Mesenchymal stem cell (in vitro differentiated cells and primary cell): ENCODE measurements at places on chromosomes 5 and 9.

- no peak for DNase-seq
These were observed 5.1 kb upstream of the CCNJL start for GRCh38 chr5:160317434-160317833.

DNA sequence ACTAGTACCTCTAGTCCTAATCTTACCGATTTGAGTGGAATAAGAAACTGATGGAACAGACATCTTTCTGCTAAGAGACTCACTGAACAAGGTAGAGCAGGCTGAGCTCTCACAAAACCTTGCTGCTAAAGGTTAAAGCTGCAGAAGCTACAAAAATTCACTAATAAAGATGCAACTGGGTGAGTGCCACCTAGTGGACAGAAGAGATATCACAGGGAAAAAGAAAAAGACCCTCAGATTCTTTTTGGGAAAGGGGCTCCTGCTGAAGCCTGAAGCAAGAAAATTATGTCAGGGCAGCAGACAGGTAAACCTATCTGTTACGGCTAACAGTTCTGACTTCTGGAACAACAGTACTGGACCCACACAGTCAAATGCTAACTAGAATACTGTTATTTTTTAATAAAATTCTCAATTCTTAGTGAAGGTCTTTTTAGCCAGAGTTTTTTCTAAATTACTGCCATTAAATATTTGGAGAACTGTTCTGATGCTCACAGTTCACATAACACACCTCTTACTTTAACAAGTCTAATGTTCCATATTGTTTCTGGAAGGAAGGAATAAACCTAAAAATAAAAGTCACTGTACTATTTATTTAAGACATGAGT lies 51.2 kb downstream of the DIAPH1 start:
- peak; percentile 37 for DNase-seq

DNA sequence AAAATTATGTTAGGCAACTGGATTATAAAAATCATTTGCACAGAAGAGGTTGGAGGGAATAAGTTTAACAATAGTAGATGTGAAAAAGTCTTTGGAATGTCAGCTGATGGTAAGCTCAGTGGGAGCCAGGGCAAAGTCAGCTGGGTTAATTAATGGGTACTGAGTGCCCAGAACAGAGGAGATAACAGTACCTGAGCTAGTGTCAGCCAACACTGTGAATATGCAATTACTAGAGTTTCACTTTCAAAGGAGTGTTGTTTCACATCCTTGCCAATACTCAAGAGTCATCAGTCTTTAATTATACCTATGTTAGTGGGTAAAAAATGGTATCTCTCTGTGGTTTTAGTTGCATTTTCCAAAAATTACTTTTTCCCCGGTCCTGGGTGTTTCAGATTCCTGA lies 135.1 kb downstream of the KIF4B start:
- DNase-seq, result no peak

DNA sequence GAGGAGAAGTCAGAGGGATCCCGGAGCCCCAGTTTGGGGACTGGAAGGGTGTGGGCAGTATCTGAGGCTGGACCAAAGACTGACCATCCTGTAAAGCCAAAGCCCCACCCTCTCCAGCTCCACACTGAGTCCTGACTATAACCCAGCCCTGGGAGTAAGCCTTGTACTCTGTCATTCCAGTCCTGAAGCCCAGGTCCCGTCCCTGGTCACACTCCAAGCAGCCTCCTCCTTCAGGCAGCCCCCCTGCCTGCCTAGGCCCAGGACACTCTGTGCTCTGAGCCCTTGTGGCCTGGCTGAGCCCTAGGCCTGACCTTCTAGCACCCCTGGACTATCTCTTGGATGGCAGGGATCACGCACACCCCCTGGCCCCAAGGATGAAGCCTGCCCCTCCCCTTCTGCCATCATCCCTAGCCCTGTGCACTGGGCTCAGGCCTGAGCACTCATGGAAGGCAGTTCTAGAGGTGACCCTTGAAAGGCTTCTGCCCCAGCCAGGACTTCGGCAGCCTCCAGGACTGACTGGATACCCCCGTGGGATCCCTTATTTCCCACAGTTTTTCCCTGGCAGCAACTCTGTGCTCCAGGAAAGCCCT lies 28.0 kb upstream of the ENHO start:
- no peak for DNase-seq

DNA sequence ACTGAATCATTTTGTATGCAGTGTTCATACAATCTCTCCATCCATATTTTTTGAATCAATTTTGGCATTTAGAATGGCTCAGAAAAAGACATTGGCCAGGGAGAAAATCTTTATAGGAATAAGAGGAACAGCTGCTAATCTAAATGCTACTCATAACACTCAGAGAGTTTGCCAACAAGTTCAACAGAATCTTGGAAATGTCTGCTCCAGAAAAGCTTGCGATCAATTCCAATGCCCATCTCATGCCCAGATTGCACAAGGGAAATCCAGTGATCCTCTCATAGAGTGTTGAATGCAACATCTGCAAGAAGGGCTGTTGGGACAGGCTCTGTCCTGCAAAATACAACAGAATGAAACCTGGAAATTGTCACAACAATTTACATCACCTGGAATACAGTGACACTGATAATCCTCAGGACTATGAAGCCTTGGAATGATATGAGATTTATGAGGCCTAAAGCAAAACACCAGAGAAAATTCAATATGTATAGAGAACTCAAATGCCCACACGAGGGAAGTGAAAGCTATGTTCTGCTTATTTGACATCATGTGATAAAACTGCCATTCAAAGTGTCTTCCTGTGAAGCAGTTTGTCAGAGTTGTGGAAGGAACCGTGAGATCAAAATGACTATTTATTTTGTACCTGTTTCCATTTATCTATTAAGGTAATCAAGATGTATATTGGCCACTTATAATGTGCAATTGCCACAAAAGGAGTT lies 190.1 kb downstream of the PARP8 start:
- no peak for DNase-seq

GRCh38 chr9:35791297-35791921 lies at the start of gene NPR2:
Gene NPR2 (plus strand): TSS chr9:35791591. CDS start chr9:35792409, 818 bp downstream.
- DNase-seq, result peak; percentile 43

DNA sequence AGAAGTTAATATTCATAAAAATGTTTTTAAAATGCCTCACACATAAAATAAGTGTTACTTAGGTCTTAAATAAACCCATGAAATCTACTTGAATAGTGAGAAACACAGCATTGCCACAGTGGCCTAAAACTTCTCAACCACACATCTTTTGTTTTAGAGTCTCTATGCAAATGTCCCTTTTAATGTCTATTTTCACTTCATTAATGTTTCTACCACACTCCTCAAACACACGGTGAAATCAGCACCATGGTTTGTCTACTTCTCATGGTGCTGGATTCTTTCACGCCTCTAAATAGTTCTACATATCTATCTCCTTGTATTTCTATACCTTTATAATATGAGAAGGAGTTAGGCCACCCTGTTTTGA lies 111.2 kb downstream of the EDIL3 start:
- DNase-seq, result no peak

DNA sequence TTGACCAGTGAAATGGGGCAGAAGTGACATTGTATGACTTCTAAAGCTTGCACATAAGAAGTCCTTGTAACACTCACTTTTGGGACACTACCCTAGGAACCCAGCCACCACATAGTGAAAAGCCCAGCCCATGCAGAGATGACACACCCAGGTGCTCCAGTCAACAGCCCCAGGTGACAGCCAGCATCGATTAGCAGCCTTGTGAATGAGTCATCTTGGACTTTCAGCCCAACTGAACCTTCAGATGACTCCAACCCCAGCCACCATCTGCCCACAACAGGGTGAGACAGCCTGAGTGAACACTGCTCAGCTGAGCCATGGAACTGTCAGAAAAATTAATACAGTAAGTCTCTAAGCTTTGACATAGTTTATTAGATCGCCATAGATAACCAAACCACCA lies 458.6 kb downstream of the ZSWIM6 start:
- DNase-seq, result no peak

- no peak for DNase-seq
These were observed 168.3 kb upstream of the DMAC1 start for GRCh38 chr9:7967851-7968250.

DNA sequence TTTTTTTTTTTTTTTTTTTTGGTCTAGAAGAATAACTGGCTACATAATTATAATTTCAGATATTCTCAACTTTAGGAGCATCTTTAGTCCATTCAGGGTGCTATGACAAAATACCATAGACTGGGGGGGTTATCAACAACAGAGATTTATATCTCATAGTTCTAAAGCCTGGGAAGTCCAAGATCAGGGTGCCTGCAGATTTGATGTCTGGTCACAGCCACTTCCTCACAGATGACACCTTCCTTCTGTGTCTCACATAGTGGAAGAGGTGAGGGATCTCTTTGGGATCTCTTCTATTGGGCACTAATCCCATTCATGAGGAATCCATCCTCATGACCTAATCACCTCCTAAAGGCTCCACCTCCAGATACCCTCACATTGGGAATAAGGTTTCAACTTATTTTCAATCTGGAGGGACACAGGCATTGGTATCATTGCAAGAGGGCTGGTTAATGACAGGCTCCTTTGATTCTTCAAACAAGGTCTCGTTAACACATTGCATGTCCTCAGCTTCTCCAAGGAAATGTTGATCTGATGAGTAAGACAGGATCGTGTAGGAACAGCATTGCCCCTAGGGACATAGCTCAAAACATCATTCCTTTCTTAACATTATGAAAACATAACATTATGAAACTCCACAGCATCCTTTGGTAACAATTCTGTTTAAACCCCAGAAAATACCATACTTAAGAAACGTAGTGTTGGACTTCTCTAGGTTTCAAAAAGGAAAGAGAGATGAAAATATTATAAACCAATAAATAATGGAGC lies 372.4 kb downstream of the SEMA5A start:
- DNase-seq, result peak; percentile 71

DNA sequence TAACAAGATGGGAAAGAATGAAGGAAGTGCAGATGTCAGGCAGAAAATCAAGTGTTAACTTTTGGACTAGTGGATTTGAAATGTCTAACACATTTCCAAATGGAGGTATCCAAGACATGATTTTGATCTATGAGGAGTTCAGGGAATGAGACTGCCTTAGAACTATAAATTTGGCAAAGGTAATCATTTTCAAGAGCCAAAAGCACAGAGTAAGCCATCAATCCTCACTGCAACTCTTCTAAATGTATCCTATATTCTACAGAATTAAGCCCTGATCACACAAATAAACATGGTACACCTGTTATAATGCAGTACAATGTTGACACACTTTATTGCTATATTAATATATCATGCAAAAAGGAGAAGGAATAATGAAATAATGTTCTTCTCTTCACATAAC lies 55.6 kb downstream of the SETX start:
- DNase-seq, result no peak

DNA sequence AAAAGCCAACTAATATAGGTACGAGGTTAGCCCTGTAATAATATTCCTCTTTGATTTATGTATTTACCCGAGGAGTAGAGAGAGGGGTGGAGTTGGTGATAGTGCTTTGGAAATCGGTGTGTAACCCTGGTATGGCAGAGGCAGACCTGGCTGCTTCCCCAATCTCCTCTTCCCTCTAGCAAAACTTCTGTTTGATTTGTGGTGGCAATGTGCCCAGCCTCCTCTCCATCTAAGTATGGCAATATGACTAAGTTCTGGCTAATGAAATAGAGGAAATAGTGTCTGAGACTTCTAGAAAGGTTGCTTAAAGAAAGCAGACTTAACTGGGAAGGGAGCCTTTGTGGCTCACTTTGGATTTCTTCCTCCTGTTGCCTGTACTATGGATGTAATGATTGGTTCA lies 491.1 kb downstream of the ENC1 start:
- DNase-seq, result no peak

DNA sequence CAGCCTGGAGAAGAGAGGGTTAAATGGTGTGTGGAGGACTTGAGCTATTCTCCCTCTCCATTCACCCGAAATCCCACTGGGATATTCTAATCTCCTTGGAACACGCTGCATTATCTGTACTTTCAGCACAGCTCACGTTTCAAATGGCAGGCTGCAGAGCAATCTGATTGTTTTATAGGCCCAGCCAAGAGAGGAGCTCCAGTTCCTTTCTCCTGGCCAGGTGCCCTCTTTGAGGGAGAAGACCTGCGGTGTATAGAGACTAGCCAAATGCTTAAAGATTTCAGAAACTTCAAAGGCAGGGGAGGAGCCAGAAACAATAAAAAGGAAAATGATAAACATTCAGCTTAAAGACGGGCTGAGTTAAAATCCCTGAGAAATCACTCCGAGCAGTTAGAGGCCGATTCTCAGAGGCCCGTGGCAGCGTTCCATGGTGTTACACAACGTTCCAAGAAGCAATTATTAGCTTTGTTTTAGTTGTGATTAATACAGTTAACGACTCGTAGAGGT lies 564.0 kb upstream of the KLF4 start:
- peak; percentile 43 for DNase-seq

- no peak for DNase-seq
These were observed 20.3 kb upstream of the RIC1 start for GRCh38 chr9:5608298-5609225.

DNA sequence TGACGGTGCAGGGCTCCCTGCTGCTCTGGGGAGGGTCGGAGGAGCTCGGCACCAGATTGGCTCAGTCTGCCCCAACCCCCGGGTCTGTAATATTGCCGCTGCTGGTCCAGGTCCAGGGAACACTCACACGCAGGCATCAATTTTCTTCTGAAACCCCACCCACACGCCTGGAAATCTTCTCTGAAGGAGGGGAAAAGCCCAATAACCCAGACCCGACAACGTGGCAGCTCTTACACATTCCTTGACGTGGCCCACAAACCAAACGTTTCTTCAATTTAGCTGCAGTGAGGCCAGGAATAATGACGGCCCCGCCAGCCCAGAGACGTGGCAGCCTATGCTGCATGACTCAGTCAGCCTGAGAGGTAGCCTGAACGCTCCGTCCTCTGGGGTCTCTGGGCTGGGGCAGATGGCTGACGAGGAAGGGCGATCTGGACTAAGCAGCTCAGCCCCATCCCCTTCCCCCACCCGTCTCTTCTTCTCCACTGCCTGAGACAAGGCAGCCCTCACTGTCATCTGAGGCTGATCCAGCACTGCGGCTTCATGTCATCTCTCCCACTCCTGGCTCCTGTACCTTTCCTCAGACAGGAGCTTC lies 9.9 kb upstream of the SPARC start:
- peak; percentile 99 for DNase-seq

- DNase-seq, result peak; percentile 9
These were observed 408.4 kb downstream of the PDE4D start for GRCh38 chr5:59485107-59485506.

- DNase-seq, result no peak
These were observed 94.1 kb downstream of the JMY start for GRCh38 chr5:79330071-79330470.

- peak; percentile 67 for DNase-seq
These were observed 97.7 kb upstream of the MVB12B start for GRCh38 chr9:126228781-126229444.

- DNase-seq, result no peak
These were observed 45.2 kb upstream of the FAM240B start for GRCh38 chr9:38765101-38765500.

DNA sequence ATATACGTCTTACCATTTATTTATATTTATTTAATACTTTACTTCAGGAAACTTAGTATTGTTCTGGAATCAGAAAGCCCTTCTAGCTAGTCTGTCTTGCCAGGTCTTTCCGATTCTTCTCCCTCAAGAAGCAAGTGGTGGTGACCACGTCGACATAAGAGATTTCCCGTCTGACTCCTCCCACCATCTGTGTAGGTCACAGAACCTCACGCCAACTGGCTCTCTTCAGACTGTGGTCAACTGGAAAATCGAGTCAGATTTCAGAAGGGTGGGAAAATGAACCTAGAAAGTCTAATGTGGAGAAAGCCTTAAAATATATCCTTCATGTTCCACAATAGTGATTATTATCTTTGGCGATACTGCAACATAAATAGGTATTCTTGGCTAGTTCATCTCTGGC lies 17.3 kb downstream of the THBS4 start:
- DNase-seq, result no peak
